ENCODE measurements at places on chromosomes 11 and 22.
A peak's percentile ranks its signal among the peaks of the same experiment; 100 is the strongest.

DNA sequence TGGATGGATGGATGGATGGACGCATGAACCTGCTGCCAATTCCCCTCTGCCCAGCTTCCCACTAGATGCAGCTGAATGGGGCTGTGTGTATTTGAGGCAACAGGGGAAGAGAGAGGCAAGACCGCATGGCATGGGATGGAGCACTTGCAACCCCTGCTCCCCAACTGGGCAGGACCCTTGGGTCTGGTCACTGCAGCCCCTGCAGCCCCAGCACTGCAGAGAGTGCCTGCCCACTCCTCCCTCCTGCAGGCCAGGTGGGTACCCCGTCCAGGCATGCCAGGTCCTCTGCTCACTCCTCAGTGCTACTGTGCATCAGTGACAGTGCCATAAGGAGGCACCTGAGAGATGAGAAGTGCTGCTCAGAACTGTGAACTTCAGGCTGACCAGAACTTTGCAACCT, 40.3 kb downstream of the OSBPL5 start:
- DNase-seq: no peak

- no peak for DNase-seq
Observed at GRCh38 chr22:40709752-40710413, 30.6 kb downstream of the MCHR1 start.

DNA sequence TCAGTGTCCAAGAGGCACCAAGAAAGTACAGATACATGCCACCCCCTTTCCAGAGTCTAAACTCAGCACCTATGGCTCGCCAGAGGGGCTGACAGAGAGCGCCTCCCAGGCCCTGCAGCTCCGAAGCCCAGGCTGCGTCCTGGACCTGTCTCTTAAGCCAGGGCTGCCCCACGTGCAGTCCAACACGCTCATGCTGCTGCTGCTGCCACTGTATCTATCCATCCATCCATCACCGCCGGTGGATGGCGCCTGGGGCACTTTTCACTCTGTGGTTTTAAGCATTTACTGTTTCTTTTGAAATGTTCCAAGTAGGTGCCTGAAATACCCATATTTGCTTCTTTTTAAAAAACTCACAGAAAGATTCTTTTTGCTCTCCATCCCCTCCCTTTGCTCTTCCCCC, 41.8 kb downstream of the MACROD1 start:
- no peak for DNase-seq

- no peak for DNase-seq
Observed at GRCh38 chr11:111846636-111847035, 24.7 kb downstream of the ALG9 start.

DNA sequence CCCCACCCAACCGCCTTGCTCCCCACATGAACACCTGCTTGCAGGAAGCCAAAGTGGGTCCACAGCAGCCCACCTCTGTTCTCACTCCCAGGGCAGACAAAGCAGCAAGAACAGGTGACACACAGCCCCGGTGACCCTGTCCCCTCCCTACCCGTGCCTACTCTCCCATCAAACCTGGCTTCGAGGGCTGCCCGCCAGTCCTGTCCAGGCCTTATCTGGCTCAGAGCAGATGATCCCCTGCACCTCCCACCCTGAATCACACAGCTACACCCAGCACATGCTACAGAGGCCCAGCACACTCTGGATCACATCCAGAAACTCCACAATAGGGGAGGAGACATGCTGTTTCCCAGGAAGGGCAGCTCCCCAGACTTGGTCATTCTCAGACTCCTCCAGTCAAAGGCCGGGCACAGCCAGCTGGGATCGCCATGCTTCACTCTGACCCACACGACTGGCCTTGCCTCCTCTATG, 6.2 kb upstream of the RGL4 start:
- DNase-seq: no peak

- DNase-seq: no peak
Observed at GRCh38 chr22:24978308-24978707, 25.8 kb downstream of the KIAA1671 start.

GRCh38 chr22:19802001-19802893, 41.7 kb downstream of the TBX1 start:
- DNase-seq: no peak

DNA sequence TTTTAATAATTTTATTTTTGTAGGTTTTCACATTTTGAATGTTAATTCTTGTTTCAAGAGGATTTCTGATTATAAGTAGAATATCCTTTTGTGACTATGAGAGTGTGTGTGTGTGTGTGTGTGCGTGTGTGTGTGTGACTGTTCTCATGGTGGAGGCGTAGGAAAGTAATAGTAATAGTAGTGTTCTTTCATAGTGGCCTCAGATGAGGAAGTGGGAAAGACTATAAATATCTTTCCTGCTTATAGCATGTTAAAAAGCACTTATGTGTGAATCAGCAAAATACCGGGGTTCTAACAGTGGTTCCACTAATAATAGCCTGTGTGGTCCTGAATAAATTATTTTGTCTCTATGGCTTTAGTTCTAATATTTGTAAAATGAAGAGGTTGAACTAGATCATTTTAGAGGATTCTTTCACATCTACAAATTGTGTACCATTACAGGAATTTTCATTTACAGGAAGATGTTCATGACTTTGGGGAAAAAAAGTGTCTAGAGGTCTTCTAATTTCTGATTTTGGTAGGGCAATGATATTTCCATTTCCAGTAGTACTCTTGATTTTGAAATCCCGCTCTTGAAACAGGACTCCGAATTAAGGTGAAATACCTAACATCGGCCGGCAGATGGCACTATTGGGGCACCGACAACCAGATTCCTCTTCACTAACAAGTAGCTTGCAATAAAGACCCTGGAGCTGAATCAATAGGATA, 29.9 kb upstream of the OR10G7 start:
- peak; percentile 51 for DNase-seq

GRCh38 chr11:68430801-68431200, 29.8 kb upstream of the PPP6R3 start:
- no peak for DNase-seq

GRCh38 chr11:35615921-35616900, 2.0 kb upstream of the FJX1 start:
- no peak for DNase-seq

DNA sequence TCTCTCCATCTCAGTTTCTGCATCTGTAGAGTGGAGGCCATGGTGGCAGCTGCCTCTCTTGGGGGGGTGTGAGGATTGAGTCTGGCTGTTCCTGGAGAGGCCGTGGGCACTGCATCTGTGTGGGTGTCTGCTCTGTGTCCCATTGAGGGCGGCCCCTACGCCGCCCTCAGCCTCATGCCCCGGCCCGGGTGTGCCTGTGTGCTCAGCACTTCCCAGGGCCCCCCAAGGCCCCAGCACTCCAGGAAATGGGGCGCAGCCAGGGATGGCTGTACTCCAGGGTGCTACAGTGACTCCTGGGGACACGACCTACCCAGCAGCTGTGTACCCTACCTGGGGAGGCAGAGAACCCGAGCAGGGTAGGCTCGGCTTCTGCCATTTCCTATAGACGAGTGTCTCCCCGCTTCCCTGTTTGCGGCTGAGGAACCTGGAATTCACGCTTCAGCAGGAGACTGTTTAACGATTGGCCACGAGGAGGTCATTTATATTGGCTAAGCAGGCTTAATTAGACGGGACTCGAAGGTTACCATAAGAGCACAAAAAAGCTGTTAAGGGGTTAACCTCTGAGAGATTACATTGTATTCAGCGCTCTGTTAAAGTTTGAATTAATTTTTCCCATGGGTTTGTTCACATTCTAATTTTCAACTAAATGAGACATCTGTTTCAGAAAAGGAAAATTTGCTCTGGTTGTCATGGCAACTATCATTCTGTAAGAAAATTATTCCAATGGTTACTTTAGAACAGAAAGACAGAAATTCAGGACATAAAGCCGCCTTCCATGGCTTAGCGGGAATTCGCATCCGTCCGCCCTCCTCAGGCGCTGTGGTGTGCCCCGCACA, 76.4 kb downstream of the MPPED1 start:
- no peak for DNase-seq

GRCh38 chr22:38292694-38293093, 19.9 kb upstream of the TMEM184B start:
- DNase-seq: no peak

GRCh38 chr22:38290347-38290746, 17.5 kb upstream of the TMEM184B start:
- no peak for DNase-seq

- DNase-seq: no peak
Observed at GRCh38 chr11:112841729-112842128, 119.5 kb upstream of the NCAM1 start.

GRCh38 chr11:35518766-35519165, 6.7 kb downstream of the PAMR1 start:
- DNase-seq: no peak

DNA sequence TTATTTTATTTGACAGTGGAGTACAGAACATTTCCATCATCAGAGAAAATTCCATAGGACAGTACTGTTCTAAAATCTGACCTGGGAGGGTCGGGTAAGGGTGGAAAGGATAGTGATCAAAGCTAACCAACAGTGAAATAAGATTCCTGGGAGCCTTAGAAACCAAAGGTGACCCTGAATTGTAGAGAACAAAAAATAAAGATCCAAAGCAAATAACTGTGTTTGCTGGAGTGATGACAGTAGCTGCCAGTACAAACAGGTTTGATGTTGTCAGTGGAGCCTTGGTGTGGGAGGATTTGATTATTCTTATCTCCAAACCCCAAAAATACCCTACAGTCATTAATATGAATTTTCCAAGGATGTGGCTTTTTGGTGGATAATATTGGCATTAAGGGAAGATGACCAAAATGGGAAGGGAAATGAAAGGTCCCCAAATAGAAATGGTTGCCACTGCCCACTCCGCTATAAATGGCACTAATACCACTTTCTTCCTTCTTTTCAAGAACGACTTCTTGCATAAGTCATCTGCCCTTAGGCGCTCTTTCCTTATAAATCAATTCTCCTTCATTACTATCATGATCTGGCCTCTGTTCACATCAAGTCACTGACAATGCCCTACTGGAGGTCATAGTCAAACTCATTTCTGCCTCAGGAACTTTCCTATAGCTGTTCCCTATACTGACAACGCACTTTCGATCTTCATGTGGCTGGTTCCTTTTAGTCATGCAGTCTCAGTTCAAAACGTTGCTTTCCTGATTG, 44.4 kb downstream of the EHF start:
- no peak for DNase-seq

GRCh38 chr11:73308961-73309919, 1.2 kb downstream of the ARHGEF17 start:
- no peak for DNase-seq

DNA sequence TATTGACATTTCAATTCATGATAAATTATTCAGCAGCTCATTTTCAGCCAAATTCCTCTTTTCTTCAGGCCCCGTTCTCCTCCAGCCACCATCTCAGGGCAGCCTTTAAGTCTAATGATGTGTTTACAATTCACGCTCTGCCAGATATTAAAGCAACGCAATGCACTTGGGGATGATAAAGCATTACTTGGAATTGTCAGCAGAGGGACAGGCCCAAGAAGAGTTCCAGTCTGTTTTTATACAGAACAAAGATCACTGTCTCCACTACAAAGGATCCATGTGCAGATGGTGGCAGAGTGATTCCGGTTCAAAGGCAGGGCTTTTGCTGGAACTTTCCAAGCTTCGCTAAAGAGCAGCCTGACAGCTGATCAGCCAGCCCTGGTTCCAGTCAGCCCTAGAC, 13.6 kb upstream of the GALNT18 start:
- no peak for DNase-seq

- DNase-seq: no peak
Observed at GRCh38 chr11:13357232-13357631, 79.6 kb downstream of the BMAL1 start.

DNA sequence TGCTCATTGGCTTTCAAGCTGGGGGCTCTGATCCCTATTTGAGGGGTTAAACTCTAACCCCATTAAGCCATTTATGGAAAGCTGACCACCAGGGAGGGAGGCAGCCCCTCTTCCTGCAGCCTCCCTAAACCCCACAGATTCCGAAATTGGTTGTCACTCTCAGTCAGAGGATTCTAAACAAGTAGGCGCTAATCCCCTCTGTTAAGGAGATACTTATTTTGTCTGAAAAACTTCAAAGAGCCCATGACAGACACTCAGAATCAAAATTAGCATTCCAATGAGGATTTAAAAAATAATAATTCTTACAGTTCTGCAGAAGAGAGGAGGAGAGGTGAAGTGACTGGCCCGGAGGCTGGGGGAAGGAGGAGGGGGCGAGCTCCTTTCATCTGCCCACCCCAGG, 69.7 kb upstream of the LMO1 start:
- no peak for DNase-seq

DNA sequence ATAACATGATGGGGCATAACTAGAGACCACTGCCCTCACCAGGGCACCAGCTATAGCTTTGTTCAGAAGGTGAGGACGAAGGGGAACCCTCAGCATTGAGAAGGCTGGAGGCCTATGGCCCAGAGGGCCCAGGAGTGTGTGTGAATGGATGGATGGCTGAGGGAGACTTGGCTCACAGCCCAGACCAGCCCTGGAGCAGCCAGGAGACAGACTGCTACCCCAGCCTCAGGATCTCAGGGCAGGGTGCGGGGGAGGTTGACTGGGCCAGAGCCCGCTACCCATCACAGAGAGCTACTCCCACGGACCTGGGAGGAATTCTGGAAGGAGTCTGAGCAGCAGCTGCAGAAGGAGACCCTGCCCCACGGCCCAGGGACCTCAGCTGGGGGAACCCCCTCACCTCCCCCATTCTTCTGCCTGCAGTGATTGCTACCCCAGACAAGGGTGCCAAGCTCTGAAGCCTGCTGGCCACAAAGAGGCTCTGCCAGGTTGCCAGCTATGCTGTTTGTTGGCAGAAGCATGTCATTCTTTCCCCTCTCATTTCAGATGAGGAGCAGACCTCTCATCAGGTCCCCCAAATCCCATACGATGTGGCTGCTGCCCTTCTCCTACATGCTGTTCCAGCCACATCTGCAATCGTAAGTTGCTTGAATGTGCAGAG, 5.4 kb upstream of the CSDC2 start:
- DNase-seq: no peak

- no peak for DNase-seq
Observed at GRCh38 chr22:26393929-26394328, 35.1 kb upstream of the ASPHD2 start.

Measured in activated naive CD4-positive, alpha-beta T cell (primary cell).